ENCODE measurements at places on chromosomes 5 and 9.

DNA sequence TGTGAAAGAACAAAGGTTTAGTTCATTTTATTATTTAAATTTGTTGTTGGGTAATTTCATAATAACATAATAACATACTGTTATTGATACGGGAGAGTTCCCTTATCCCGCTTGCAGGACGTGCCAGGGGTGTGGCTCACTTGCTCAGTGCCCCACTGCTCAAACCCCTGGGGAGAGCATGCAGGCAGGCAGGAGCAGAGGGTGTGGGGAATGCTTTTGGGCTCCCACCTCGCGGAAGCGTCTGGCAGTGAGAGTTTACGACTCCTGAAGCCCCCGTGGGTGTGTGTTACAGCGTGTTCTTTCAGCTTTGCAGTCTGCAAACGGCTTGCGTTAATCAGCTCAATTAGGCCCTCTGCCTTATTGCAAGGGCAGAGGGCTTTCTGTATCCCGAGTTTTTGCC, 675.9 kb downstream of the SEMA5A start:
- DNase-seq: no peak

DNA sequence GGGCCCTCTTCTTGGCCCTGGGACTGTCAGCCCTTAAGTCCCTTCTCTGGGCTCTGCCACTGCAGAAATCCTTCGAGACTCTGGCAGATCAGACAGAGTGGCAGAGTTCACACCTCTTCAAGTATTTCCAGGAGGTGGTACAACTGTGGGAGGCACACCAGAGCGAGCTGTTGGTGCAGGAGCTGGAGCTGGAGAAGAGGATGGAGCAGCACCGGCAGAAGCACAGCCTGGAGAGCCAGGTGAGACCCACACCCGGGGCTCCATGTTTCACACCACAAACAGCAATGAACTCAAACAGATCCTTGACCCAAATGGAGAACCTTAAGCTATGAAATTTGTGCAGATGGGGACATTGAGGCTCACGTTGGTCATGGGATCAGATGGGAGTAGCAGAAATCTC, 17.5 kb downstream of the CCDC180 start:
- no peak for DNase-seq

DNA sequence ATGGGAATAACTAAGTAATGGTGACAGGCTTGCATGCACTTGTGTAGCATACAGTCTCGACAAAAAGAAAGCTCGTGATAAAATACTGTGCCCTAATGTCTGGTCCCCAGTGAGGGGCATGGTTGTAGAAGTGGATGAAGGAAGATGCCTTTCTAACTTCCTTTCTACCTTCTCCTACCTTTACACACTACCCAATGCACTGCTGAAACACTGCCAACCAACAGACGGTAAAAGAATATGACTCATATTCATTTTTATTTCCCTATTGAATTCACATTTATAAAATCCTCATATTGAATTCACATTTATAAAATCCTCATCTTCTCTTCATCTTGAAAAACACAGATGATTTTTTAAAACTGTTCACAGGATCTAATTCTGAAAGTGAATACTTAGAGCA, 223.0 kb downstream of the PJA2 start:
- no peak for DNase-seq

DNA sequence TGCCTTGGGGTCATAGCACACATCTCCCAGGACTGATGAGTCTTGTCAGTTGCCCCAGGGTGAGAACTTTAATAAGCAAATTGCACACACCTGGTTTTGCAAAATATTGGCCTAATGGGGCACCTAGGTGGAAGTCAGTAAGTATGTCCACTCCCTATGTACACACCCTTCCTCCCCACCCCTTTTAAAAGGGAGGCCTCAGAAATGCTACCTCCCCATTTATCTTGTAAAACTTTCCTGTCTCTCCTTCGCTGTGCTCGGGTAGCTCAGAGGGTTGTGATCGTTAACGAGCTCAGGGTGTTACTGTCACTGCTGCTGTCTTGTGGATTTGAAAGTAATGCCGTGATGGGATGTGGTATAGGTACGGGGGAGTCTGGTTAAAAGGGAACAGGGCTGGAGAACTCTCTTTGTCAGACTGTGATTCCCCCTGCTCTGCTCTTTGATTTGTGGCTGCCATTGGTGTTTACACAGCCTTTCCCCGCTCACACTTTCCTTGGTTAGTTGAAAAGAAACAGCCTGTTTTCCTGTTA, 26.2 kb downstream of the ZNF462 start:
- no peak for DNase-seq

GRCh38 chr5:37146896-37147295, 102.3 kb downstream of the CPLANE1 start:
- DNase-seq: no peak
